ENCODE measurements at places on chromosomes 7 and 10.

DNA sequence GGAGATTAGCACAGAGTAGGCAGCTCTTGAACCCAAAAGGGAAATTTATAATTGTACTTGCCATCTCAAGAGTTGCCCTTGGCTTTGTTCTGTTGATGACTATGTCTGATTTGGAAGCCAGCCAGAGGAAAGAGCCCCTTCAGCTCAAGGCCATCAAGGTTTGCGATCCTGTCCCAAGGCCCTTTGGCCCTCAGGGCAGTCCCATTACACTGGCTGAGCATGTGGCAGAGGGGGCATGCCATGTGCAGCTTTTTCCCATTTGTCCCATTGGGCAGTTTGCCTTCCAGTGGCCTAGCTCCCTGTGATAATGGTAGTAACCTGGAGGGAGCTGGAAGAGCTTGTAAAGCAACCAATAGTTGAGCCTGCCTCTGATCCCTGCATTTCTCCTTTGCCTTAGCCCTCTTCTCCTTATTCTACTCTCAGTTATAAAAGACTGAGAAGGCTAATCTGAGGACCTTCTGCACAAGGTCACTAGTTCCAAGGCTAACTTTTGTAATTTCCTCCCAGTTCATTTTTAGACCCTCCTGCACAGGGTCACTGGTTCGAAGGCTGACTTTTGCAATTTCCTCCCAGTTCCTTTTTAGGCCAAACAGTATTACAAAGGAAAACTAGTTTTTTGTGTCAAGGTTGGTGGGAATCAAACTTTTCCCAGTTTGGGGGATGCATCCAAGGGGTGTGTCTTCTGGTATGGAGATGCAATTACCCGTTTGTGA, 31.0 kb upstream of the ARHGAP12 start:
- no peak for DNase-seq

- DNase-seq = no peak
Observed at GRCh38 chr7:100118388-100119071, 628 bp downstream of the TAF6 start.

- no peak for DNase-seq
Observed at GRCh38 chr10:126511917-126512479, 123.7 kb upstream of the ADAM12 start.

GRCh38 chr7:8112685-8113084, 144.1 kb downstream of the GLCCI1 start:
- no peak for DNase-seq

DNA sequence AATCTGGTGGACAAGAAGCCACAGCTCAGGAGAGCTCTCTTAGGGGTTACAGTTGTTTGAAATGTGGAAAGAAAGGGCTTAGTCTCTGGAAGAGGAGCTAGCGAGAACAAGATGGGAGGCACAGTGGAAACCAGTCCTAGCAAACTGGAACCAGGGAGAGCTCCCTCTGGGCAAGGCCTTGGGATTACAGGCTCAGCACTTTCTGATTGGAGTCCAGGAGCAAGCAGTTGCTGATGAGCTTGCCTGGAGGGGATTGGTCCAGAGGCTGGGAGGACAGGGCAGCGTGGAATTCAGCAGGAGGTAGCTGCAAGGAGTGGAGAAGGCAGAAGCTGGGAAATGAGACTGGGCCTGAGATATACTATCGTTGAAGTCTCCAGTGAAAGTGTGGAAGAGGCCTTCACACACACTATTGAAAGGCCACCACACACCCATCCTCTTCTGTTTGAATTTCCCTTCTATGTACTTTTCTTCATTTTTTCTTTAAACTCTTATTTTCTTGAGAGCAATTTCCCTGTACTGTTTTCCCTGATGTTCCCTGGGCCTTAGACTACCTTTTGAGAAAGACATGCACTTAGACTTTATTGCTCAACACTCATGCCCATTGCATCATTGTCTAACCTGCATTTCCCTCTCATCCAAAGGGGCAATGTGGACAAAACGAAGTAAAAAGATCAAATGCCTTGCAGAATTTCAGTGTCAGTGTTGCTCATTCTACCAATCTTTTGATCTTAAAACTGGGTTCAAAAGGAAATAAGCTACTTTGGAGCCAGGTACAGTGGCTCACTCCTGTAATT, 57.8 kb upstream of the LANCL2 start:
- no peak for DNase-seq

Data from effector memory CD4-positive, alpha-beta T cell (primary cell).